Body of pancreas (tissue), 4 donors: ENCODE measurements at places on chromosomes 3 and 15.
A peak's percentile ranks its signal among the peaks of the same experiment; 100 is the strongest.

GRCh38 chr3:15052335-15053242 is 12.5 kb downstream of the MRPS25 start:
- DNase-seq: no peak

DNA sequence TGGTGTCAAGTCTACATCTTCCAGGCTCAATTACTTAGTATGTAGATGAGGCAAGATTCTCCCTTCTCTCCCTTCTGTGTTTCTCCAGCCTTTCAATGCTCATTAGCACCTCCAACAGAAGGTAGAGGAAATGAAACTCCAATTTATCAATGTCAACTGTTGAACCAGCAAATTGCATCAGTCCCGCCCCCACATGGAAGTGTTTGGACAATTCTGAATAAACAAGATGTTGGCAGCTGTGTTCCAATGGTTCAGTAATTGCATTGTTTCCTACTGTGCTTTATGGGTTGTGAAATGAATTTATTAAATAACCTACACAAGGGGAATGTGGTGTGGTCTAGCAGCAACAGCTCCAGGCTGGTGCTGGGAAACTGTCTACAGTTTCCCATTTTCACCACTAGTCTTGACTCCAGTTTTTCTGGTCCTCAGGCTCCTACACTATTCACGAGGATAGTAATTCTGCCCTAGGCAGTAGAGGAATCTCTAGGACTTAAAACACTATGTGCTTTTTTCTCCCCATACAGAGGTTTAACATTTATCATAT is 91.9 kb downstream of the MB21D2 start:
- no peak for DNase-seq

DNA sequence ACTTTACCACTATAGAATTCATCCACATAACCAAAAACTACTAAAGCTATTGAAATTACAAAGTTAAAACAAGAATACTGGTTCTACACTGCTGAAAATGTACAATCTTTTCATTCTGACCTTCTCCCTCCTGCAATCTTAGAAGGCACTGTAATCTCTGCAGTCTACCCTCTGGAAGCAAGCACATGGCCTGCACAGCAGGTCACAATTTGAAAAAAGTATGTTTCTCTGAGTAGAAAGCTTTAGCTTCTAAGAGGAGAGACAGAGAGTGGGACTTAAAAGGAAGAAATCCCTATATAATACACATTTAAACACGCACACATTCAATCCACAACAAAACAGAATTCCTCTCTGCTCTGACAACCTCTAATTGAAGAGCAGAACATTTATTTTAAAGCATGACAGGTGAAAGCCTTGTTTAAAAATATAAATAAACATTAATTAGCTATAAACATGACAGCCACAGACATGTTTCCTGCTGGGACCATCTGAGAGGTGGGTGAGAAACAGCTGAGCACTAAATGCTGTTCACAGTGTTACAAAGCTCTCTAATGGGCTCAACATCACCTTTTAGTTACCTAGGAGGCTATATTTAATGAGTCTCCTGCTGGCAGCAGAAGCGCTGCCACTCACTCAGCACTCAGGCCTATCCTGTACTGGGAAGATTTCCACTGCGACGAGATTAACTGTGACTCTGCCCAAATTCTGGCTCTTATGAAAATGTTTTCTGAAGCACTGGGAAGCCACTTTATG is 447.4 kb downstream of the AGBL1 start:
- DNase-seq: no peak

- no peak for DNase-seq
Measured at GRCh38 chr3:175704366-175705055, 845.4 kb downstream of the NAALADL2 start.

- no peak for DNase-seq
Measured at GRCh38 chr3:113105966-113106660, 105.2 kb upstream of the BOC start.

- no peak for DNase-seq
Measured at GRCh38 chr3:124469555-124469954, 260.7 kb upstream of the UMPS start.

GRCh38 chr3:14397046-14397445 is 5.4 kb upstream of the SLC6A6 start:
- DNase-seq: no peak

DNA sequence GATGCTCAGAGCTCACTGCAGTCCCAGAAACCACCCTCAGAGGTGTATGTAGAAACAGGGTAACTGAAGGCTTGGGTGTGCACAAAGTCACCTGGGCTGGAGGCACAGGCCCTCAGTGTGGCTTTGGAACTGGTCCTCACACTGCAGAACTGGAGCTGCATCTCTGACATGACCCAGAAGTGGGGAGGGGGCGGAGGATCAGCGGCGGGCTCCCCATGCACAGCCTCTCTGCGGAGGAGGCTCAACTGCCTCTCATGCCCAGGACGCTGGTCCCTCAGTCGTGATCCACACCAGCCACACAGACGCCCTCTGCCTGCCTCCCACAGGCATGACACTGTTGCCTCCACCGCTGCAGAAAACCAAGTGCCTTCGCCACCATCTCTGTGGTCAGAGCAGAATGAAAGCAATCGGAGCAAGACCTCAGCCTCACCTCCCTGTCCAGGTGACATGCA is 73.7 kb downstream of the TM2D3 start:
- peak; percentile 69 for DNase-seq

DNA sequence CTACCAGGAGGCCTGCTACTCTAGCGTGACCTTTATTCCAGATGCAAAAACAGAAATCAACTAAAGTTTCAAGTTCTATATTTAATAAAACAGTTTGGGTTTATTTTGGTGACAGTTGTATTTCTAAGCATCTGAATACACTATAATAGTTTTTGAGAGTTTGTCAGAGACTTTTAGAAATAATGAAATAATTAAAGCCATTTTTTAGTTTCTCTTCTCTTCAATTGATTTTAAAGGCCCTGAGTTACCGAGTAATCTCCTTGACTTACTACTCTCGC is 523.4 kb downstream of the CADM2 start:
- DNase-seq: no peak

DNA sequence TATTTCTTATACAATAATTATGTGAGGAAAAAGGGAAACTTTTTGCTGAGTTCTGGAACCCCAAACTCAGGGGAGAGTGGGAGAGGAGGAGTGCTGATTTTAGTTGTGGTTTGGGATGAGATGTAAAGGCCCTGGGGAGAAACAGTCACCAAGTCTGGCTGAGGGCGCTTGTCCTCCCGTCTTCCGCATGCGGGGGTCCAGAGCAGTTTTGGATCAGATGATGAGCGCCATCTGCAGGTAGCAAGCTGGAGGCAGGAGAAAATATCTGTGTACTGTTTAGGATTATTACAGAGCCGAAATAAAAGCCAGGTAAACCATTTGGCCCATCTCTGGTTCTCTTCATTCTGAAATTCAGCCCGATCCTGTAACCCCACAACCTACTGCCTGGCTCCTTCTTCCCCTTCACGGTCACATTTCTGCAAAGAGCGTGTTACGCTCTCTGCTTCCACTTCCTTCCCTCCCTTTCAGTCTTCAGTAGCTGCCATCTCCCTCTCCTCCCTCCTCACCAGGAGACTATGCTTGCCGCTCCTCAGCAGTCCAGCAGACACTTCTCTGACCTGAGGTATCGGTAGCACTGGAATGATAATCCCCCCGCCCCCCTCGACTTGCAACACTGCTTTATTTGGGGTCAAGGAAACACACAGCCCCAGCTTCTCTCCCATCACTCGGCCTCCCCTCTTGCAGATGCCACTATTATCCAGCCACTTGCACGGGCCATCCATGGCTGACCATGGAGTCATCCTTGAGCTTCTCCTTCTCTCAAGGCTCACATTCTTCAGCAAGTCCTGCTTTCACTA is 1.4 kb upstream of the PARP14 start:
- peak; percentile 83 for DNase-seq

DNA sequence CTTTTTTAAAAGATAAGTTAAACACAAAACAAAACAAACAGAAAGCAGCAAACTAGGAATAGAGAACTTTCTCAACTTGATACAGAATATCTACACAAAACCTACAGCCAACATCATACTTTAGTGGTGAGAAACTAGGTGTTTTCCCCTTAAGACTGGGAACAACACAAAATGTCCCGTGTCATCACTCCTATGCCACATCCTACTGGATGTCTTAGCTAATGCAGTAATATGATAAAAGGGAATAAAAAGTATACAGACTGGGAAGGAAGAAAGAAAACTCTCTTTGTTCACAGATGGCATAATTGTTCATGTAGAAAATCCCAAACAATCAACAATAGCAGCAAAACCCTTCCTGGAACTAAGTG is 45.9 kb downstream of the TMEM45A start:
- DNase-seq: no peak

DNA sequence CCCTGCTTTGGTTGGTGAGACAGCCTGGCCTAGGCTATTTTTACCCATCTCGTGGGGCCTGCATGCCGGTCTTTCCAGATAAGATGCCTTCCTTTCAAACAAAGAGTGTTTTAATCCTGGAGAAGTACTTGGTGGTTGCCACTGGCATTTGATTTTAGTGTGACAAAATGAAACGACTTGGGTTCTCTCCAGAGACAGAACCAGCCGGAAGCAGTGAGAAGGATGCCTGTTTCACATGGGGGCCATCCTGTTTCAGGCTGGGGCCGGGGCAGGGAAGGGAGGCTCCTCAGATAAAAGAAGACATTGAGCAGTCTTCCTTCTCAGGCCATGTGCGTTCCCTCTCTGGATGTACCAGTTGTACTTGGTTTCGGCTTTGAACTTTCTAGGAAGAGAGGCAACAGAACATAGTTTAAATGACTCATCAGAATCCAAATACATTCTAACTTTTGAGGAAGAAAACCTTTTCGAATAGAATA is 74.9 kb downstream of the TOP2B start:
- no peak for DNase-seq

- no peak for DNase-seq
Measured at GRCh38 chr3:72494626-72495025, 353.6 kb downstream of the SHQ1 start.

DNA sequence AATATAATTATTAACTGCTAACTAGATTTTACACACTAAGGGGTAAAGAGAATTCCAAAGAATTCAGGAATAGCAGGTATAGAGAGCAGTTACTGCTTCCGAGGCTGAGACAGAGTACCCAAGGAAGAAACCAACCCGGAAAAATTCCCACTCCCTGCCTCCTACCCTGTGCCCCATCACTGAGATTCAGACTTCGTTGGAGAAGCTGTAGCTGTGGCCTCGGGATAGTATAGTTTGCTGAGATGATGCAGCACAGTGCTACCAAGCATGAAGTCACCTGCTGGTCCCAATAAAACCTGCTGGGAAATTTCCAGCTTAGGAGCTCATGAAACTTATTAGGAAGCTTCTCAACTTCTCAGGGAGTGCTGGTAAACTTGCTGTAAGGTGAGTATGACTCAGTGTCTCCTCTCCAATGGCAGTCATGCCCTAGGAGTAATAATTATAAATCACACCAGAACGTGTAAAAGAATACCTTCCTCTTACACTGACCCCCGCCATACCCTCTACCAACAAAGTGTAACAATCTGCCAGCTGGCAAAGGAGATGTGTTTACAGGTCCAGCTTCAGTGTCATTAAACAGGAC is 215.2 kb upstream of the ROBO2 start:
- no peak for DNase-seq

- peak; percentile 98 for DNase-seq
Measured at GRCh38 chr15:58770857-58771620, at the start of gene MINDY2. Gene MINDY2 (plus strand): TSS chr15:58771302. CDS start chr15:58771396, 94 bp downstream.

- DNase-seq: no peak
Measured at GRCh38 chr3:48070030-48070429, 53.8 kb upstream of the MAP4 start.

DNA sequence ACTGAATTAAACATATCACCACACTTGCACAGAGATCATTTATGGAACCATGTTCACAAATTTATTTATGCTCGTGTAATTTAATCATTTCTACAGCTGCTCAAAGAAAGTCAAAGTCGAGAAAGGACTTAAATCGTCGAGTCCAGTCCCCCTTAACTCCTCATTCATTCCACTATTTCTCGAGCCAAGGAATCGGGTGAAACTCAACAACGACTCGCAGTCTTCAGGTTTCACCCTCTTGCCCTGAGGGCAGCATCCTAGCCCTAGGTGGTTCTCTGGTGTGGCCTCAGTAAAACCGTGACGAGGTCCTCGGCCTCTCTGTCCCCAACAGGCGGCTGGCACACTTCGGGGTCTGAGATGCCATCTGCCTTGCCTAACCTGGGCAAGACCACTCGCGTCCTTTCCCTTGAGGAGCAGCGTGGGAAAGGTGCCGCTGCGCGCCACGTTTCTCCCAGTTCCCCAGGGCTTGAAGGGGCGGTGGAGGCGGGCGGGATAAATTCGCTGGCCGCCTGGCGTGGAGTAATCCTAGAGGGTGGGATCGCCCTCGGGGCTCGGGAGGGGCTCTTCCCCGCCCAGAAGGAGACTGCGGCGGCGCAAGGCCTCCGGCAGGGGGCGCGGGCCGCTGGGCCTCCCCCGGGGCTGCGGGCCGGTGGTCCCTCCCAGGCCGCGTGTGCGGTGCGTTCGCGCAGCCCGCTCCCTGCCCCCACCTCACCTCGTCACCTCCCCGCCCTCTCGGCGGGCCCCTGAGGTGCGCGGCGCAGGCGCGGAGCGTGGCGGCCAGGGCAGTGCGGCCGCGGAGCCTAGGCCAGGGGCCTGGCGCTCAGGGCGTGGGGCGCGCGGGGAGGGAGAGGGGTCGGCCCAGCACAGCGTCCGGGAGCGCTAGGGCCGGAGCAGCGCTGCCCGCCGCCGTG is at the start of gene ZNF639:
Gene ZNF639, plus strand, starts transcription at position 746 of the 911 bp plus-strand sequence. CDS start 5,263 bp downstream, outside the sequence.
- peak; percentile 79 for DNase-seq

GRCh38 chr15:49103002-49103401 is 52.4 kb downstream of the COPS2 start:
- DNase-seq: no peak

DNA sequence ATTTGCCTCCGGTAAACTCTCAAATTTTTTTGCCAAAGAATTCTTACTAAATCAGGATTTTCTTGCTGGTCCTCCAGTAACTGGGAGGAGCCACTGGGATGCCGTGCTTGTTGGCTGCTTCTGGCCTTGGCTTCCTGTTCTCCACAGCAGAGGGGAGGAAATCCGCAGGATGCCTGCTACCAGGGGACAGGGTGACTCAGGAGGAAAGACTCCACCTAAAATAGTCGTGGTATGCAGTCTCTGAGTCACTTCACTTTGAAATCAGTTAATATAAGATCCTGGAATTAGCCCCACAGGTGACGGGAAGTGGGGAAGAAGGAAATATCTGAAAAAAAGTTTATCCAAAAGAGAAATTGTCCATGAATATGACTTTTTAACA is 6.5 kb upstream of the TM4SF18 start:
- DNase-seq: peak; percentile 86

DNA sequence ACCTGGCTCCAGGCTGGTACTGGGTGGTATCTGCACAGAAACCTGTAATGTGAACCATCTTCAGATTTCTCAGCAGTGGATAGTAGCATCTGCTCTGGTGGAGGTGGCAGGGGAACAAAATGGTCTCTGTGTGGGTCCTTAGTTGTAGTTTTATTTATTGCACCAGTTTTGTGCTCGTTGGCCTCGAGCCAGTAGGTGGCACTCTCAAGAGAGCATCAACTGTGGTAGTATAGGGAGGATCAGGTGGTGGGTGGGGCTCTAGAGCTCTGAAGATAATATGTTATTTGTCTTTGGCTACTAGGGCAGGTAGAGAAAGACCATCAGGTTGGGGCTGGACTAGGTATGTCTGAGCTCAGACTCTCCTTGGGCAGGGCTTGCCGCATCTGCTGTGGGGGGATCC is 254.0 kb upstream of the GPR149 start:
- no peak for DNase-seq
